ENCODE measurements at places on chromosomes 5 and 9.
A peak's percentile ranks its signal among the peaks of the same experiment; 100 is the strongest.

DNA sequence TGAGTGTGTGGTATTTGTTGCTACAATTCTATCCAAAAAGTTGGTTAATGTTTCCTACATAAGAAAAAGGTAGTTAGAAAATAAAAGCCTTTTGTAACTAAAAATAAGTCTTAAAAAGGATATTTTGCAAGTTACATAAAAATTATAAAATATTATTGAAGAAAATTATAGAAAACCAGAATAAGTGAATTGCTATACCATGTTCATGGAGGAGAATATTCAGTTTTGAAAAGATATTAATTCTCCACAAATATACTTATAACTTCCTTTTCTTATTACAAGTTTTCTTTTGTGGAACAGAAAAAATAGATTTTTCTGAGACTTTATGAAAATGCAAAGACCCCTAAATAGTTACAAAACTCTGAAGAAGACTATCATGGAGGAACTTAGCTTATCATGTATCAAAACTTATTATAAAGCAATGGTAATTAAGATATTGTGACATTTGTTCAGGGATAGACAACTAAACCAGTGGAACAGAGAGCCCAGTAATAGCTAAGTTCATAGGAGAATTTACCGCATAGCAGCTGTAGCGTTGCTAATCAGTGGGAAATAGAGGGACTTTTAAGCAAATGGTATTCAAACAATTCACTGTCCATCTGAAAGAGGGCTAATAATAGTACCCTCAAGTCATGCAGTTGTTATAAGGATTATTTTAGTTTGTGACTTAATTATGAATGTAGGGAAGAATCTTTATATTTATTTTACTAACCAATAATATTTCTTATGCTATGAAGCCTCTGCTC is 515.2 kb upstream of the ZNF608 start:
- ATAC-seq, result no peak

DNA sequence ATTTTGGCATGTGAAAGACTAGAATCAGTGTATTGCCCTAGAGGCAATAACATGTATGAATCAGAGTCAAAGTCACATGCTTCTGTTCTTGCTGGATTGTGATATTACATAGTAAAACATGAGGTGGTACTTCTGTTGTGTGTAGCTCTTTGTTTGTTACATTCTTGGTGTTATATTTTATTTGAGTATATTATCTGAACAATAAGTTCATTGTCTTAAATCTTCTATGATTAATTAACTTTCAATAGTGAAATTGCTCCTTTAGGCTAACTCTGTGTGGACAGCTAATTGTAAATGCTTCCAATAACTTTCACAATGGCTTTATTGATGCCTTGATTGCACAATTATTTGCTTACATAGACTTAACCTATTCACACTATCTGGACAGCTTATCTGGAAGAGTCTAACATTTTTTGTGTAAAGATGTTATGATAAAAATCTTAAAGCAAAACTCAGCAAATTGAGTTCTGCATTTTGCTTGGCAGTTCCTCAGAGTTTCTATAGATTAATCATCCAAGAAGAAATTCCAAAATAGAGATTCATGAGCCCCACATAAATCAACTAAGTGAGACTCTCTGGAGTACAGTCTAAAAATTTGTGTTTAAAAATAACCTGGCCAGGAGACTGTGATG is 239.6 kb upstream of the TUSC1 start:
- no peak for ATAC-seq

GRCh38 chr5:135141303-135142268 is 107.6 kb upstream of the PITX1 start:
- no peak for ATAC-seq

GRCh38 chr9:127307802-127308201 is 43.2 kb downstream of the GARNL3 start:
- ATAC-seq, result no peak

GRCh38 chr5:6592601-6593000 is 40.2 kb downstream of the NSUN2 start:
- no peak for ATAC-seq

DNA sequence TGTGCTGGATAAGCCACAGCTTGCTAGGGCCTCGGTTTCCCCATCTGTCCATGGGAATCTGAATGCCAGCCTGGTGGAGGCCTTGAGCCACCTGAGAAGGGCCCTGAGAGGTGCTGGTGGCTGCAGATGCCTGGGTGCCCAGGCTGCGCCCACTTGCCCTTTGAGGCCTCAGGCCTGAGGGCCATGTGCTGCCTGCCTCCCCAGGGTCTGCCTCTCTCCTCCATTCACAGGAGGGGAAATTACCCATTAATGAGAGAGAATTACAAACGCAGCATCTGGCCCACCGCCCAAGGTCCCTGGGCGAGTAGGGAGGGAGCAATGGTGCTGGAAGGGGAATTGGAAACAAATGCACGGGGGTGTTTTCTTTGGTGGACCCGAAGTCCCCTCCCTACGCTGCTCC is 59.6 kb downstream of the BARX1 start:
- ATAC-seq, result no peak

GRCh38 chr9:33105504-33105903 is 29.0 kb upstream of the SMU1 start:
- no peak for ATAC-seq

GRCh38 chr9:129698254-129698757 is 32.9 kb downstream of the PRRX2 start:
- no peak for ATAC-seq

- no peak for ATAC-seq
Measured at GRCh38 chr5:119321569-119322311, 34.1 kb upstream of the TNFAIP8 start.

DNA sequence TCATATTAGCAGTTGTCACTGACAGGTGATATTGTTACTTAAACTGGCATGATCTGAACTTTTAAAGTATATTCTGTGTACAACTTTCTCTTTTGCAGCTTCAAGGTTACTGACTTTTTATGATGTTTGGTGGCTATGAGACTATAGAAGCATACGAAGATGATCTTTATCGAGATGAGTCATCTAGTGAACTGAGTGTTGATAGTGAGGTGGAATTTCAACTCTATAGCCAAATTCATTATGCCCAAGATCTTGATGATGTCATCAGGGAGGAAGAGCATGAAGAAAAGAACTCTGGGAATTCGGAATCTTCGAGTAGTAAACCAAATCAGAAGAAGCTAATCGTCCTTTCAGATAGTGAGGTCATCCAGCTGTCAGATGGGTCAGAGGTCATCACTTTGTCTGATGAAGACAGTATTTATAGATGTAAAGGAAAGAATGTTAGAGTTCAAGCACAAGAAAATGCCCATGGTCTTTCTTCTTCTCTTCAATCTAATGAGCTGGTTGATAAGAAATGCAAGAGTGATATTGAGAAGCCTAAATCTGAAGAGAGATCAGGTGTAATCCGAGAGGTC is 5.9 kb downstream of the ZCCHC7 start:
- ATAC-seq, result no peak

DNA sequence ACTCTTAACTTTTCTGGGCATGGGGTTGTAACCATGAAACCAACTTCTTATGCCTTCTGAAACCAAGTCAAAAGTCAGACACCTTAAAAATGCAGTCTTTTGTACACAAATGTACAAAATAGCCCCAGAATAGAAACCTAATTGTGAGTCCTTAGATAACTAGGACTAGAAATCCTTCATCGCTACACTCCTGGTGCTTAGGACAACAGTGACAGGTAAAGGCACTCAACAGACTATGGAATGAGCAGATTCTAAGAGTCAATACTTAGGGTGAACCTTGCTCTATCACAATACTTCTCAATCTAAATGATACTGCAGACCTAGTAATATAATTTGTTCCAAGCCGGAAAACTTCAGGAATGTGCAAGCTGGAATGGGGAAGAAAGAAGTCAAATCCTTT is 163.7 kb downstream of the PDE4D start:
- ATAC-seq, result no peak

GRCh38 chr5:113293975-113294310 is 140.8 kb downstream of the TSSK1B start:
- no peak for ATAC-seq

DNA sequence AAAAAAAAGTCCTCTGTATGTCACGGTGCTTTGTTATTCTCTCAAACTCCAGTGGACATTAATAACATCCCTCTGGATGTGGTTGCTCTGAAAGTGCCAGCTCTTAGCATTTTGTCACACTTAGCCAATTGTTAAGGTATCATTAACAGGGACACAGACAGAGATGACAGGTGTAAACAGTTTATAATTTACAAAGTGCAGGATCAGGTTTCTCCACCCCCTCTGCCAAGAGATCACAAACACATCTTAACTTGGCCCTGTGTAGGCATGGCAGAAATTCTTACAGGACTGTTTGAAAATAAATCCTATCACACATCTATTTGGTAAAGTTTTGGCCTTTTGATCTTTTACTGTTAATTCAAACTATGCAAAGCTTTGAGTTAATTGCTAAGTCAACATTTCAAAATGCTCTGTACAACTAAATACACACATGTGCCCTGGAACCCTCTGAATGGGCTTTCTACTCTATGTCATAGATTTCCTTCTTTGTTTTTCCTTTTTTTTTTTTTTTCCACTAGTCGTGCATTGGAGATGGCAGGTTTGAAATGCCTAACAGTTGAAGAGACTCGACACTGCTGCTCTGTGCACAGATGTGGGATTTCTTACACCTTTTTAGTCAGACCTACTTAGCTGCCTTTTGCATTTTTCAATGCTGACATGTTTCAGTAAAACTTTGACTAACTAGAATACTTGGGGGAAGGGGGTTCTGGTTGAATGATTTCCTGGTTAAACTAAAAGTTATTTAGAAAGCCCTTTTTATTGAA is 41.7 kb downstream of the SEMA6A start:
- ATAC-seq, result no peak

DNA sequence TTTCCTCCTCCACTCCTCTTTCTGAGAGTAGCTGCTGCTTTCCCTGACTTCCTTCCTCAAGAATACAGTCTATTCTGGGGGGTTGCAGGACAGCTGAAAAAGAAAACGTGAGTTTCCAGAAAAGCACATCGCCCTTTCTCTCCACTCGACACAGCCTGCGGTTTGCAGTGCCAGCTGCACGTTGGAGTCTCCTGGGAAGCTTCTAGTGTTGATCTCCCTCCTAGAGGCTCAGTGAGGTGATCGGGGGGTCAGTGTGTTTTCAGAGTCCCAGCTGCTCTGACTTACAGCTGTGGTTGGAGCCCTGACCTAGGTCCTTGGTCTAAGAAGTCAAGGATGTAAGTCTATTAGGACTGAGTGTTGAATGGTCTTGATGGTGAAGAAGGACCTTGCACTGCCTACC is 25.0 kb upstream of the SUSD3 start:
- no peak for ATAC-seq

DNA sequence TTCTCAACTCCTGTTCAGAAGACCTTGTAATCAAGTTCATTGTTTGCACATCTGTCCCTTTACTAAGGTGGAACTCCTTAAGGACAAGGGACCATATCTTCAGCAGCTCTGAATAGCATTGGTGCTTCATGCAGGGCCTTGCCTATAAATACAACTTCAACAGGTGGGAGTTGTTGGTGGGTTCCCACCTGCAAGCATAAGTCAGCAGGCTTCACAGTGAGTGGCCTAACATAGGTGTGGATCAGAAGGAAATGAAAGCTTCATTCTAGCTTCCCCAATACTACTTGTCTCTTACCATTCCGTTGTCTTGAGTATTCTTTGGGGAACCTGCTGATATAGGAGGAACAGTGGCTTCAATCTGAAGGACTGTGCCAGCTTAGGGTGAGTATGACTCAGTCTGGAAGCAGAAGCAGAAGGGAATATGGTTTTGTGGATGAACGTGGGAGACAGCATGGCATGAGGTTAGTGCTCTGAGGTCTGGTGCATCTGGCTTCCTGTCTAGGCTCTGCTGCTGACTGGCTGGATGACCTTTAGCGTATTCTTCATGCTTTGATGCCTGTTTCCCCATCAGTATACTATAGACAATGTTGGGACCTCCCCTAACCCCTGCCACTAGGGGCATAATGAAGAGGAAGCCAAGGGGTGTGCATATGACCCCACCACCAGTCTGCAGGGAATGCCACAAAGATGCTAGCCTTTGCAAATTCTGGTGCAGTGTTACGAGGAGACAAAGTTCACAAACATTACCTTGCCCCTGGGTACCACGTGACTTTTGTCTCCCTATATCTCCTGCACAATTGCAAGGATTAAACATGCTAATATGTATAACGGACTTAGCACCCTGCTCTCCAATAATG is 192.3 kb downstream of the PALM2AKAP2 start:
- ATAC-seq, result peak; percentile 84

- no peak for ATAC-seq
Measured at GRCh38 chr5:166330036-166330435, 1961.4 kb upstream of the WWC1 start.

DNA sequence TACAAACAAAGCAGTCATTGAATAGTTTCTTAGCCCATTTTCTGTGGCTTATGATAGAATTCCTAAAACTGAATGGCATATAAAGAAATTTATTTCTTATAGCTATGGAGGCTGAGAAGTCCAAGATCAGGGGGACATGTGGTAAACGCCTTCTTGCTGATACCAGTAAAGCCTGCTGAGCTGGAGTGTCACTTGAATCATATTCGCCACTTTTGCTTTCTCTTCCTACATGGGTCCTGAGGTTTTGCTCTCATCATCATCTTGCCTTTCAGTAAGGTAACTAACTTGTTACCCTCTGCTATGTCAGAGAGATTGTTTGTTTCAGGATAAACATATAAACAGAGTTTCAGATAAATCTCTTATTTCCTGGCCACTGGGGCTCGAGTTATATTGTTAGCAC is 203.3 kb upstream of the DMRT1 start:
- ATAC-seq, result no peak

GRCh38 chr9:99040911-99041582 is 63.9 kb upstream of the TGFBR1 start:
- ATAC-seq, result no peak

DNA sequence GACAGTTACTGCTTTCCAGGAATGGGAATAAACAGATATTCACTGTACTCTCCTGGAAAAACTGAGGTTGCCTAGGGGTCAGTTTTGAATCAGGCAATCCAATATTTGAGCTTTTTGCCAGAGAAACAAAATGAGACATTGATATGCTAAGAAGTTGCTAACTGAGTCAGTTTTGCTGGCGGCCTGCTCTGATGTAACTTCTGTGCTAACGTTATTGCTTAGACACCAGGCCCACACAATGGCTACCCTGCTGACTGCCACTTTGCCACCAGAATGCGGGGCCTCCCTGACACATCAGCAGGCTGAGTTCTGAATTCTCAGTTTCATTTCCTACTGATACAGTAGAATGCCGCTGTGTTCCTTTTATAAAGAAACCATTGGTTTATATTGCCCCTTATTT is 18.2 kb upstream of the ZNF618 start:
- ATAC-seq, result peak; percentile 72

- ATAC-seq, result no peak
Measured at GRCh38 chr5:99019812-99020697, 91.2 kb upstream of the CHD1 start.

All from stimulated activated memory B cell treated with anti-CD40 and anti-IgM and Interleukin-4, amounts not matched to agents 10 μg/mL and 1 μg/mL and 100 μg/mL, for 72 hours (primary cell).